ENCODE measurements at places on chromosomes 6 and 20.

- no peak for DNase-seq
Measured at GRCh38 chr6:126010040-126010439, 23.7 kb downstream of the TRMT11 start.

GRCh38 chr20:25282796-25283195 is 34.9 kb downstream of the PYGB start:
- no peak for DNase-seq

DNA sequence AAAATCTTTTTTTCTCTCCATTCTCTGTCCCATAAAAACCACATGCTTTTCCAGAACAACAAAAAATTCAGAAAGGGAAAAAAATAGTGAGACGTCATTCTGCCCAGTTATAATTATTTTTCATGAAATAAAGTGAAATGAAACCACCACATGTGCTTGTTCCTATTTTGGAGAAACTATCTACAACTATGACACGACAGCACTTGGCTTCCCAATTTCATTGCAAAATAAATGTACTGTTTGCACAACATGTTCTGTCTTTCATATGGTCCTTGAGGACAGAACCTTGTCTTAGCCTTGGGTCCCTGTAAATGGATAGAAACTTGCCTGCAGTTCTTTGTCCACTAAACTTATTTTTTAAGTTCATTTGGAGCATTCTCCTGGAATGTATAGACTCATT is 5.6 kb upstream of the MAN1A1 start:
- DNase-seq = no peak

DNA sequence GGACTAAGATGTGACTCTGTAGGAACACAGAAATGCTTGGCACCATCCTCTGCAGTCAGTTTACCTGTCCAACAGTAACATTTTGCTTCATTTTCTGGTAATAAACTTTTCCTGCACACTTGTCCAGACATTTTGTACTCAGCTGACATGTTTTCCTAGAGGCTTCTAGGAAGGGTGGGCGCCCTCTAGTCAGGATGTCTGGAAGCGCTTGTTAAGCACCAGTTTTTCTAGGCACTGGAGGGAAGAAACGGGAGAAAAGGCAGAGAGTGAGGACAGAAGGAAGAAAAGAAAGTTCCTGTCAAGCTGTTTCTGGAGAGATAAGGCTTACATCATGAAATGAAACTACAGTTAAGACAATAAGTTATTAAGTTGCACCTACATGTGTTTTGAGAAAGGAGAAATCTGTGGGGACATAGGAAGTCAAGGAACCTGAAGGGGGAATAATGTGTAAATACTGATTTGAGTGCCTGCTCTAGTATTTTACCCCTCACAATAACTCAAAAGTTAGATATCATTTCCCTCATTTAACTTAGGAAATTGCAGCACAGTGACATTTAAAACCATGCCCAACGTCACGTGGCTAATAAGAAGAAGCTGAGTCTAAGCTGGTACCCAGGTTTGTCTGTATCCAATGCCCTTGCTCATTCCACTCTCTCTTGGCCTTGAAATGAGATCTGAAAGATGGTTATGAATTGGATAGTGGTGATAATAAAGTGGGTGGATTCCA is 42.7 kb upstream of the TNFRSF21 start:
- DNase-seq = no peak

DNA sequence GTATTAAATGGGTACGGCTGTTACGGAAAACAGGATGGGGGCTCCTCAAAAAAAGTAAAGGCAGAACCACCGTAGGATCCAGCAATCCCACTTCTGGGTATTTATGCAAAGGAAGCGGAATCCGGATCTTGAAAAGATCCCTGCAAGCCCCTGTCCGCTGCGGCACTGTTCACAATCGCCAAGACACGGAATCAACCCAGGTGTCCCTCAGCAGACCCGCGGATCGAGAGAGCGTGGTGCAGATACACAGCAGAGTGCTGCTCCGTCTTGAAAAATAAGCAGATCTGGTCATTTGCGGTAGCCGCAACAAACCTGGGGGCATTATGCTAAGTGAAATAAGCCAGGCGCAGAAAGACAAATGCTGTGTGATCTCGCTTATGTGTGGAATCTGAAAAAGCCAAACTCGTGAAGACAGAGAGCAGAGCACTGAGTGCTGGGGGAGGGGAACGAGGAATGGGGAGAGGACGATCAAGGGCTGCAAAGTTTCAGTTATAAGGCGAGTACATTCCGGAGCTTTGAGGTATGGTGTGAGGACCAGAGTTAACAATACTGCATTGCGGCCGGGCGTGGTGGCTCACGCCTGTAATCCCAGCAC is 41.3 kb downstream of the NTSR1 start:
- no peak for DNase-seq

Data from stimulated activated CD4-positive, alpha-beta T cell treated with anti-CD3 and anti-CD28 coated beads, Interleukin-4, amount 100 ng/mL, for 48 hours (primary cell).